ENCODE measurements at places on chromosomes 6 and 20.
A peak's percentile ranks its signal among the peaks of the same experiment; 100 is the strongest.

GRCh38 chr6:118902726-118903125 lies 8.8 kb downstream of the ASF1A start:
- peak; percentile 66 for DNase-seq

- no peak for DNase-seq
Observed at GRCh38 chr20:16490696-16491095, 82.6 kb downstream of the KIF16B start.

DNA sequence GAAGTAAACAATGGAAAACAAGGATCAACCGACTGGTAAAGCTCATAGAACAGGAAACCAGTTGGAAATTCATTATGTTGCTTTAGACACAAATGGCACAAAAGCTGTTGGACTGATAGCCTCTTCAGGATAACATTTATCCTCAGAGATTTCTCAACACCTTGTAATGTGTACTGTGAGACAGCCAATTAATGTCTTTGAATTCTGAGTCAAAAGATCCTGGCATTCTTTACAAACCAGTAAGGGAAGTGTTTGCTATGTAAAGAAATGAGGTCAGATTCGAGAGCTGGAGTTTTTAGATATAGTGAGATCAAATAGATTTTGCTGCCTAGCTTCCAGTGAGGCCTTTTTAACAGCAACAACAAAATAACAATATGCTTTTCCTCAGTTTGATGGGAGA lies 439.2 kb downstream of the C6orf118 start:
- no peak for DNase-seq

GRCh38 chr20:38833154-38833856 lies 27.8 kb downstream of the PPP1R16B start:
- no peak for DNase-seq

DNA sequence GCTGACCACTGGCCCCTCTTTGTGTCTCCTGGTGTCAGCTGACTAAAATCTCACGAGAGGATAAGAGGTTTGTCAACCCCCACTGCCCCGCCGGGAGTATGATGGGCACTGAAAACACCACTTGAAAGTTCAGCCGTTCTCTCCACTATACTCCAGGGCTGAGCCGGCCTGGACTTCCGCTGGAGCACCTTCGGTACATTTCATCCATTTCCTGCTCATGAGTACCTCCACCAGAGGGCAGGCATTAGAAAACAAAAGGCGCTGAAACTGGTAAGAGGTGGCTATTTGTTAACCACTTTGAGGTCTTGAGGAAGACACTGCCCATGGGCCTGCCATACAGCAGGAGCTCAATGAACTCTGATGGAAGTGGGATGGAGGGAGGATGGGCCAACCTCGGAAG lies 17.9 kb upstream of the ANKRD60 start:
- peak; percentile 54 for DNase-seq

DNA sequence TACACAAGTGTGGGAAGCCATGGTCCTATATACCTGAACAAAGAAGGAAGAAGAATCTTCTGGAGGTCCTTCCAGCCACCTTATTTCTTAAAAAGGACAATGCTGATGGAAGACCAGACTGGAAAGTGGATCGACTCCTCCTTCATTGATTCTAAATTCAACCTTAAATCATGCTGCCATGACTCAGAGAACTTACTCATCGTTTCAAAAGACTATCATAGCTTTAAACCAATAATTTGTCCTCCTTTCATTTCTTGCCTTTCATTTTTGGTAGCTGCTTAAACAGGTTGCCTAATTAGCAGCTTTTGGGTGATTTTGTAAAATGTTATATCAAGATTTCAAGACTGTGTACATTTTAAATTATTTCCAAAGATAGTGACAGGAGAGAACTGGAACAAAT lies 60.8 kb downstream of the RTN4IP1 start:
- peak; percentile 29 for DNase-seq

GRCh38 chr6:139027620-139028182 lies 844 bp upstream of the ABRACL start:
- peak; percentile 46 for DNase-seq

DNA sequence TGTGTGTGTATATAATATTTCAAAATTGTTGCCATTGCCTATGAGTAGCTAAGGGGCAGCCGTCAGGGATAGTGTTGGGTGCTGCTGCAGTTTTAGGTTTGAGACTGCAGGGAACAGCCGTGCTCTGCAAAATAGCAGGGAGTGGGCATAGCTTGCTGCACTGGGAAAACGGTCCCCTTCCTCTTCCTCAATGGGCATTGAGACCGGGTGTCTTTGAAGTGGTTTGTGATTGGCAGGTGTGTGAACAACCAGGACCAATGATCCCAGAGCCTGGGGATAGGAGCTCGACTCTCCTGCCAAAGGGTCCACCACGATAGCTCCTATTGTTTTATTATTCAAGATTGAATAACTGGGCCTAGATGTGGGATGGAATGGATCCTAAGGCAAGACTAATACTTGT lies 5.1 kb upstream of the EBF4 start:
- no peak for DNase-seq

- no peak for DNase-seq
Observed at GRCh38 chr6:115947966-115948541, 112.6 kb downstream of the FRK start.

DNA sequence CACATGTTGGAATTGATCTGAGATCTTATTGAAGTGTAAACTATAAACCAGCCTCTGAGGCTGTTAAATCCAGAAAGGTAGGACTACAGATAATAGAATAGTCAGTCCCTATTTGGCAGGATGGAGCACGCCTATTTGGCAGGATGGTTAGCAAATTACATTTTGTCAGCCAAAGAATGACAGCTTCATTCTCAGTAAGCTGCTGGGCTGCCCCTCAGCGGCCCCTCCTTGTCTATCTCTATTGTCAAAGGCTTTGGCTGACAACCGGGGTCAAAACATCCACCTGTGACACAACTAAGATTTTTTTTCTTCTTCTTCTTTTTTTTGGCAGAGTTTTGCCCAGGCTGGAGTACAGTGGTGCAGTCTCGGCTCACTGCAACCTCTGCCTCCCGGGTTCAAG lies 123.4 kb upstream of the ECI2 start:
- DNase-seq = no peak

DNA sequence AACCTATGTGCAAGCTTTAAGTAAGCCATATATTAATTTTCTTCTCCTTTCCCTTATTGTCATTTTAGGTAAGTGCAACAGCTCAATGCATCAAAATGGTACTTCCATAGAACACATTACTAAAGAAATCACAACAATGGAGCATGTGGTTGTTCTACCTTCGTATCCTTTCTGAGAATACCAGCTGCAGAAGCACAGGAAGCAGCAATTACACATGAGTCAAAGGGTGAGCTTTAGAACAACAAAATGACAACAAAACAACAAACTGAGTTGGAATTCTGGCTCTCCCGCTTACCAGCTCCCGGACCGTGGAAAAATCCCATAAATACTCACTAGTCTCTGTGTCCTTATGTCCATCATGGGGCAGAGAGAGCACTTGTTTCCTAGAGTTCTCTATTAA lies 108.9 kb downstream of the BCAS1 start:
- DNase-seq = no peak

GRCh38 chr20:44455126-44455525 lies 20.5 kb upstream of the TTPAL start:
- DNase-seq = no peak

DNA sequence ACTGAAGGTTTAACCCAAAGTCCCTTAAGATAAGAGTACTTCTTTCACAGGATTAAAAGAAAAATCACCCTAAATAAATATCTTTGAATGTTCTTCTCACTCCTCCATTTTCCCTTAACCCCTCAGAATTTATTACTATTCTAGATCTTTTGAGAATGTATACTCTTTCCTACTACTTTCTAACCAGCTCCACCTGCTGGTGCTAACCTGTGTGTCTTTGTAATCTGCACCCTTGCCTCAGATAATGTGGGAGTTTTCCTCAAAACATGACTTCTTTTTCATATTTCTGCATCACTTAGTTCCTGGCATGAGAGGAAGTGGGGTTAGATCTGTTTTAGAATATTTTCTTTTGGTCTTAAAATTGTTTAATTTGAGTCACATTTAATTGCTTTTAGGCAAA lies 394.2 kb downstream of the BMP2 start:
- peak; percentile 43 for DNase-seq

- DNase-seq = no peak
Observed at GRCh38 chr6:33317419-33317668, 200 bp downstream of the ZBTB22 start.

DNA sequence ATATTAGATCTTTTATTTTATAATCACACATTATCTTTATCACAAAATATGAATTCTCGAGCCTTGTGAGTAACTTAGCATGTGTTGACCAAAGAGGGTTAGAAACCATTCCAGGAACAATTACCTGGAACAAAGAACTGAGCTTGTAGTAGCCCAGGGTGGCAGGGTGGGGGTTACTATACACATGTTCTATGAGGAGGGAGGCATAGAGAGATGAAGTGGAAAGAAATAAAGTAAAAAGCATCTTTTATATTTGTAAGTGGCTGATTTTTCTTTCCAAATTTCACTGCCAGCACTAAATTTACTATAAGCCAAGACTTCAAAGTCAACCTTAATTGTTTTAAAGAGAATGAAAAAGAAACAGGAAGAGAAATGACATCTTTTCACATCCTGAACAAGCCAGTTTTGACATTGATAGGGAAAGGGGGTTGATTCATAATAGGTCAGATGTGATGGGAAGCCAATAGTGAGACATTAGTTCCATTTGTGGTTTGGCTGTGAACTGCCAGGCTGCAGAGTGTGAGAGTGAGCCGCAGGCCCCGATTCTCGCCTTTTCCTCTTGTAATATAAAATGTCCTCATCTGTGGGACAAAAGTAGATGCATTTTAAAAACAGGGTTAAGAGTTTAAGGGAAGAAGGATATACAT lies 52.7 kb upstream of the MYB start:
- DNase-seq = no peak

DNA sequence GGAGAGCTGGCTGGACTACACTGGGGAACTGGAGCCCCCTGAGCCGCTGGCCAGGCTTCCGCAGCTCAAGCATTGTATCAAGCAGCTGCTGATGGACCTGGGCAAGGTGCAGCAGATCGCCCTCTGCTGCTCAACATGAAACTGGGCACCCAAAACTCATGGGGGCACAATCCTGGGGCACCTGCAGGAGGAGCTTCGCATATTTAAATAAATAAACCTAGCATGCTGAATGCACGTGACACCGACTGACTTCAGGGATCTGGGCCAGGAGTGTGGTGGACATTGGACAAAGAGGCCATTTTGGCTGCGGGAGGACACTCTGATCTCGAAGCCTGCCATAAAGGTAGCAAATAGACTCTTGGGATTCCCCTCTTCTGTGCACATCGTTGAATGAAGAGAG lies 6.8 kb downstream of the SCAND1 start:
- peak; percentile 33 for DNase-seq

DNA sequence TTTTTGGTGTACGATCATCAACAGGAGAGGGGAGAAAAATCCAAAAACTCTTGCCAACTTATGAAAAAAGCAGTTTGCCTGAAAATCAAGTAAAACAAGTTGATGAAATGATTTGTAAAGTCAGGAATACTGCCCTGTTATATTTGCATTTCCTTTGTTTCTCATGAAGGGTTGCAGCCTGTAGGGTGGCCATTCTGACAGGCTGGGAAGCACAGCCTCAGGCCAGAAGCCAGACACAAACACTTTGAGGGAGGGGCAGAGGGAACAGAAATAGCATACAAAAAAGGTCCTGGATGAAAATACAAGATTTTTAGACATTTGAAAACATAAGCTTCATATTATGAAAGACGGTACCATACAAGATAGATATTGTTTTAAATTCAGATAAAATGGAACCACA lies 109.8 kb downstream of the DTNBP1 start:
- DNase-seq = no peak

DNA sequence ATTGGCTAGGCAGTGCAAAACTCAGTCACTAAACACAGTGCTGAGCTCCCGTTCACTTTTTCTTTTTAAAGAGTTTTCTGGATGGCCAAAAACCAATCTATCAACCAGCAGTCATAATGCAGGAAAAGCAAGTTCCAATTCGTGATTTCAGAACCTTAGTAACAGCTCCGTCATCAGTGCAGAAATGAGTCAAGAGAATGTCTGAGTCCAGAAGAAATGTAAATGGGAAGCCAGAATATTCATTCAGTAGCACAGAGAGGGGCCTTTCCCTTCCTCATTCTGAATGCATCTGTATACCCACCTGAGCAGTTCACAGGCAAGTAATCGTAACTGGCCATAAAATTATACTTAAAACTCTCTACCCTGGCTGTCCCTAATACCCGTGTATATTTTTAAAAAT lies 20.4 kb downstream of the HUS1B start:
- no peak for DNase-seq

DNA sequence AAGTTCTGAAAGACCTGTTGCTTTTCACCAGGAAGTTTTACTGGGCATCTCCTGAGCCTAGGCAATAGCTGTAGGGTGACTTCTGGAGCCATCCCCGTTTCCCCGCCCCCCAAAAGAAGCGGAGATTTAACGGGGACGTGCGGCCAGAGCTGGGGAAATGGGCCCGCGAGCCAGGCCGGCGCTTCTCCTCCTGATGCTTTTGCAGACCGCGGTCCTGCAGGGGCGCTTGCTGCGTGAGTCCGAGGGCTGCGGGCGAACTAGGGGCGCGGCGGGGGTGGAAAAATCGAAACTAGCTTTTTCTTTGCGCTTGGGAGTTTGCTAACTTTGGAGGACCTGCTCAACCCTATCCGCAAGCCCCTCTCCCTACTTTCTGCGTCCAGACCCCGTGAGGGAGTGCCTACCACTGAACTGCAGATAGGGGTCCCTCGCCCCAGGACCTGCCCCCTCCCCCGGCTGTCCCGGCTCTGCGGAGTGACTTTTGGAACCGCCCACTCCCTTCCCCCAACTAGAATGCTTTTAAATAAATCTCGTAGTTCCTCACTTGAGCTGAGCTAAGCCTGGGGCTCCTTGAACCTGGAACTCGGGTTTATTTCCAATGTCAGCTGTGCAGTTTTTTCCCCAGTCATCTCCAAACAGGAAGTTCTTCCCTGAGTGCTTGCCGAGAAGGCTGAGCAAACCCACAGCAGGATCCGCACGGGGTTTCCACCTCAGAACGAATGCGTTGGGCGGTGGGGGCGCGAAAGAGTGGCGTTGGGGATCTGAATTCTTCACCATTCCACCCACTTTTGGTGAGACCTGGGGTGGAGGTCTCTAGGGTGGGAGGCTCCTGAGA lies at the start of gene HFE:
TSS of gene HFE (plus strand) at position 146 of the 832 bp plus-strand sequence. CDS start at position 158, 12 bp downstream.
- DNase-seq = peak; percentile 64

DNA sequence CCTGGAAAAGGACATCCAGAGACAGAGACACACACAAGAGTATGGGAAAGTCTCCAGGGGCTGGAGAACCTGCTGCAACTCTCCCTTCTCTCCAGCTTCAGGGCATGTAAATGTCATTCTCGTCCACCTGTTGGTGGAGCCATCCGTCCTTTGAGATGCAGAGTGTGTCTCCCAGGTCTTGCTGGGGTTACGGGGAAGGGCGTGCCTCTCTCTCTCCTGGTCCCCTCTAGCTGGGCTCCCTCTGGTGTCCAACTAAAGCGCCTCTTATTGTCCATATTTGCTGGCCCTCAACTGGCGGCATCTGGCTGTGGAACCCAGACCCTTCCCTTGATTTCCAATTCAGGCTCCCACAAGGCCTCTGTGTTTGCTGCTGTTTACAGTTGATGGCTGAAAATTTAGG lies 244.1 kb downstream of the BMP7 start:
- no peak for DNase-seq

DNA sequence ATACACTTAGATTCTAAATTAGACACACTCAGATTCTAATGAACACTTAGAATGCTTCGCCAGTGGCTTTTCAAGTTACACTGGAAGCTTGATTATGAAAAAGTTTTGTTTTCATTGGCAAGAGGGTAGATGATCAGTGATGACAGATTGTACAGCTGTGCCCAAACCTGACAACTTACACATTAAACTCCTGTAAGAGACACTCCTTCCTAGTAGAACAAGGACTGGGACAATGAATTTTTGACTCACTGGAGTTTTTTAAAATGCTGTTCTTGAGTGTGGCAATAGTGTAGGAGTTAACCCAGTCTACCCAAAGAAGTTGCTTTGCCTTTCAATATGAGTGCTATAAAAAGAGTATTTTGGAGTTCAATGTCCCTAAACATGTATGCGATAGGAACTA lies 140.8 kb downstream of the SLC16A10 start:
- peak; percentile 36 for DNase-seq

Measured in iris pigment epithelial cell (primary cell).